ENCODE measurements at places on chromosomes 1 and 21.

DNA sequence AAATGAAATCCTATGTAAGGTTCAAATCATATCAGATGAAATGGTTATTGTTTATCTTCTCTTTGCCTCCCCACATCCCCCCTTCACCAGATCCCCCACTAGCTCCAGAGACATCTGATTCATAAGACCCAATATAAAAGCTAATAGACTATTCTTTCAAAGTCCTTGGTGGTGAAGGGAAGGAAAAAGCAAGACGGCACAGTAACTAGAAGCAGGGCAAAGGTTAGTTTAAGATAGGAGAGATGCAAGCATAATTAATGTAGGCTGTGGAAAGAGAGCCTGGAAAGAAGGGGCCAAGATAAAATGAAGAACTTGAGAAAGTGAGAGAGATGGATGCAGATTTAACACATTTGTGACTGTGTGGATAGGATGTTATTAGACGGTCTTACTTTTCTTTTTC is 33.8 kb downstream of the BTG3 start:
- DNase-seq = no peak

DNA sequence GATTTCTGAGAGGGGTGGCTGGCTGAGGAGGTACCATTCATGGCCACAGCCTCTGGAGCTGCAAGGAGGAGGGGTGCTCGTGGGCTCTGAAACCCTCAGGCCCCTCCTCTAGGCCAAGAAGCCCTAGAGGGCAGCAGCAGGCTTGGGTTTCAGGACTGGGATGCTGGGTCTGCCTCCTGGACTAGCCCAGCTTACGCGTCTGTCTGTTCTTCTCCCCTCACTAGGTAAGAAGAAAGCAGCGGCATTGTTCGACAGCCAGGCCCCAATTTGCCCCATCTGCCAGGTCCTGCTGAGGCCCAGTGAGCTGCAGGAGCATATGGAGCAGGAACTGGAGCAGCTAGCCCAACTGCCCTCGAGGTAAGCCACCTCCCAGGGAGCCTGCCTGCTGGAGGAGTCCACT is 60.3 kb downstream of the TMEM53 start:
- no peak for DNase-seq

GRCh38 chr1:160726498-160727315 is 12.3 kb upstream of the SLAMF7 start:
- no peak for DNase-seq

GRCh38 chr1:55352080-55352810 is 137.1 kb upstream of the USP24 start:
- no peak for DNase-seq

DNA sequence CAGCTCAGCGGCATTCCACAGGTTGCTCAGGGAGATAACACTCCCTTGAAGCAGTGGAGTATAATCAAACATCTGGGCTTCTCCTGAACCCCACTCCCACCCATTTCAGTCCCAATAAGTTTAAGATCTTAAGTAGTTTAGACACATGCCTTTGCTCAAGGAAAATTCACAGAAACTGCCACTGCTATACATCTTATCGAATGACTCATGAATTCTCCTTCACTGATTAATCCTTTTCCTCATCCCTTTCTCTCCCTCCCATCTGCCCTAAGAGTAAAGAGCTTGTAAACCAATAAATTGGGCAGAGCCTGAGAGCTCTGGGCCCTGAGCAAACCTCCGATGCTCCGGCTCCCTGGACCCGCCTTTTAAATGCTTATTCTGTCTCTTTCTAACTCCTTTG is 10.2 kb downstream of the VN1R5 start:
- DNase-seq = no peak

- DNase-seq = no peak
Observed at GRCh38 chr1:230120921-230121381, 53.9 kb downstream of the GALNT2 start.

DNA sequence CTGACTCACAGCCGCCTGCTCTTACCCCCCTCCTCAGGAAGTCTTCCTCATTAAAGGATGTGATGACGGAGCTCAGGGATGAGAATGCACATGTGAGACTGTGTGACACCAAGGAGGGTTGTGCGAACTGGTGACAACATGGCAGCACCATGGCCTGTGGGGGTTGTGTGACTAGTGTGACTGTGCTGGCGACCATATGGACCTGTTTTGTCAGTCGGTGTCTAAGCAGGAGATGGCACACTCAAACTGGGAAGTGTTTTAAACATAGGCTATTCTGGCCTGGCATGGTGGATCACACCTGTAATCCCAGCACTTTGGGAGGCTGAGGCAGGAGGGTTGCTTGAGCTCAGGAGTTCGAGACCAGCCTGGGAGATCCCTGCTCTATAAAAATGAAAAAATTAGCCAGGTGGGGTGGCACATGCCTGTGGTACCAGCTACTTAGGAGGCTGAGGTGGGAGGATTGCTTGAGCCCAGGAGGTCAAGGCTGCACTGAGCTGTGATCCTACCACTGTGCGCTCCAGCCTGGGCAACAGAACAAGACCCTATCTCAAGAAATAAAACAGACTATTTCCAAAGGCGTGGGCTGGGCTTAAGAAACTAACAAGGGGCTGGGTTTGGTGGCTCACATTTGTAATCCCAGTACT is 7.4 kb downstream of the TRNP1 start:
- no peak for DNase-seq

GRCh38 chr21:42135386-42136052 is 64.4 kb downstream of the UMODL1 start:
- DNase-seq = no peak

GRCh38 chr1:145892486-145893087 is 6.9 kb upstream of the ANKRD35 start:
- no peak for DNase-seq

DNA sequence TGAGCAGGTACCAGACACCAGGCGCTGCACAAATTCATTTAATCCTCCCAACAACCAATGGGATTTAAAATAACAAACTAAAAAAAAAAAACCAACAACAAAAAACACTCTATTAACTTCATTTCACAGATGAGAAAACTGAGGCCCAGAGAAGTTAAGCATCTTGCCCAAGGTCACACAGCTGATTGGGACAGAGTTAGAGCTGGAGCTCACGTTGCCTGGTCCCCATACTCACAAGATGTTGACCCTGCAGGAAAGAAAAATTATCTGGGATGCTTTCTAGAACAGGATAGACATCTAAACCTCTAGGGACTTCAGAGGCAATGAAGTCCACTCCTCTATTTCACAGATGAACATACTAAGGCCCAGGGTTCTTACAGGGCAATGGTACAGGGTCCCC is 175.3 kb downstream of the PSMG1 start:
- DNase-seq = no peak

DNA sequence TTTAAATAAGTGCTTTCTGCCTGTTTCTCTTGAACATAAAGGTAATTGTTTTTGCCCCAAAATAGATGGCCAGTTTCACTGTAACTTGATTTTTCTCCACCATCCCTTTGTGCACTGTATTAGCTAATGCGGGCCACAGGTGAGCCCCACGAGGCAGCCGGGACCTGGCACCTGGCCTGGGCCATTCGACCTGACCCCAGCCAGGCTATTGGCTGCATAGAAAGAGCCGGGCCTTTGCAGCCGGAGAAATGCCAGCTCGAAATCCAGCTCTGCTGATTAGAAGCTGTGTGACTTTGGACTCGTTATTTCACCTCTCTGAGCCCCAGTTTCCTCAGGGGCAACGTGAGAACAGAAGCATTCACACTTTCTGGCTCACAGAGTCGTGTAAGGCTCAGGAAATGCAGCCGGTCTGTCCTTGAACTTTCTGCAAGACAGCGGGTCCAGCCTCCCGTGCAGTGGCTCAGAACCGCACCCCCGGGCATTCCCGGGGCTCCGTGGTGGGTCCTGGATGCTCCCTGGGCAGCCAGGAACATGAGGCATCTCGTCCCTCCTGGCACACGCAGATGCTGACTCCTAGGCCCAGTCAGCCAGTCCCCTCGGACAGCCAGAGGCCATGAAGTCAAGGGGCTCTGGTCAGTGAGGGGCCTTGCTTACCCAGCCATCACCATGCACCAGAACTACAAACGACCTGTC is 37.4 kb upstream of the ACTRT2 start:
- peak; percentile 34 for DNase-seq

- DNase-seq = no peak
Observed at GRCh38 chr1:11527541-11528452, 48.8 kb downstream of the DISP3 start.

GRCh38 chr1:201266276-201266675 is 17.0 kb upstream of the PKP1 start:
- DNase-seq = no peak

All from RWPE2 (cell line).